ENCODE measurements at places on chromosomes 3 and 15. TPM values are rescaled to one million over a fixed set of nuclear protein-coding genes. Genes with fewer than 3 reads are reported as not detected.

The MPI gene
- 67.4 TPM for polyA plus RNA-seq

The KLF15 gene
- polyA plus RNA-seq: 15.8 TPM

The SKOR1 gene
- 0.24 TPM for polyA plus RNA-seq

GRCh38 chr15:35397027-35397426 is 148.9 kb downstream of the DPH6 start:
- no peak for DNase-seq

DNA sequence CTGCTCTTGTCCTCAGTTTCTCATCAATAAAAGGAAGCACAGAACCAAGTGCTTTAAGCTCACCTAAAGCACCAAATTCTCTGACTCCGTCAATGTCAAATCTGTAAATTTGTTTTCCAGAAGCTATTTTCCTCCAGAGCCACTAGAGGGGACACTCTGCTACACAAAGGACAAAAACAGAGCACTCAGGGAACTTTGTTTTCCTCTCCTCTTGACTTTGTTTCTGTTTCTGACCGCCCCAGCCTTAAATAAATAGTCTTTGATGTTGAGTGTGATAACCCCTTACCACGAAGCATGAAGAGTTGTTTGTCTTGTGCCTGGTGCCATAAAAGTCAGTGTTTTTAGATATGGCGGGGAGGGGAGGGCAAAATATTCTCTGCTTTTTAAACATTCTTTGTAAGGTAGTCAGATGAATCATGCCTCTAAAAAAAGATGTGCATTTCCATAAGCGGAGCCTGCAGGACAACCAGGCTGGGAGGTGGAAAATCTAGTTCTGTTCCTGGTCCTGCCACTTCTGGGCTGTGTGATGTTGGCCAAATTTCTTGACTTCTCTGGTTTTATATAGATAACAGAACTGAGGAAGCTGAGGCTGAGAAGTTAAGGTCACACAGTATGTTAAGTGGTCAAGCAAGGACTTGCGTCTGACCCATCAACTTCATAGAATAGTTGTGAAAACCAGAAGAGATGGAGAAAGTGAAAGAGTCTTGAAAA is 7.3 kb upstream of the ZBTB38 start:
- no peak for DNase-seq

GRCh38 chr3:149575961-149576564 is 81.8 kb downstream of the WWTR1 start:
- peak; percentile 42 for DNase-seq

- no peak for DNase-seq
These were observed 13.5 kb upstream of the GRAMD1C start for GRCh38 chr3:113825090-113825489.

DNA sequence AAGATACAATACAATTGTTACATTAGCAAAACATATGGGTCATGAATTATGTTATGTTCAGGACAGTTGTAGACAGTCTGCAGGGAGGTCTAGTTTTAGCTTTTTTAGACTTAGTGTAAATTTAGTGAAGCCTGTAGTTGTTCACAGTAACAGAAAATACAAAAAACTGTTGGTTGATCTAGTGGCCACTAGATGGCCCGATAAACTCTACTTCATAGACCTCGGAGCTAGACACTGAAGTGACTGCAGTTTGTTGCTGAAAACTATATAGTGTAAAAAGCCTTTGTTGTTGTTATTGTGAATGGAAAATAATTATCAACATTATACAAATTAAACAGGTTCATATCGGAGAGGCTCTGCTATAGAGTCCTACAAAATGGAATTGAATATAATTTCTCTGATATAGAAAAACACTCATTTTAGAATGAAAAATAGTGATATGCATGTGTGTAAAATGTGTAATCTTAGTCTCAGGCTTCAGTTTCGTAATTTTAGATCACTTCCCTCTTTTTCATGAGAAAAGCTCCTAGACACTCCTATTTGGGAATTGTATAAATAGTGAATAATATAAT is 18.3 kb downstream of the MAGEL2 start:
- DNase-seq: no peak

GRCh38 chr3:156787926-156788663 is 38.1 kb upstream of the LEKR1 start:
- no peak for DNase-seq

- no peak for DNase-seq
These were observed 122.7 kb downstream of the NTRK3 start for GRCh38 chr15:88133795-88134194.

DNA sequence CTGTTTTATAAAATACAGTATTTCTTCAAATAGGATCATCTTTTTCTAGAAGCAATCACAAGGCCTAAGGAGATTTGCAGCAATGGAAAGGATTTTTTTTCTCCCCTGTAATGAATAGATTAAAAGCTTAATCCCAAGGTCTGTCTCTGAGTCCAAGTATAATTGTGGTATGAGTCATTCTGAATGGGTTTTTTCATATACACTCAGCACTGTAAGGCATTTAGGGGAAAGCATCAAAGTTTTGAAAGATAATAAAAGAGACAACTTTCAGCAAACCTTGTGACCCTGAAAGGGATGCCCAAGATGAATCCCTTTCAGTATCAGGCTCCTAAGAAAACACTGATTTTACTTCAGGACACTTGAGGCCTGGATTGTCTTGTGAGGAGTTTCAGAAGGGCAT is 23.3 kb upstream of the LARS2 start:
- DNase-seq: no peak

GRCh38 chr3:58384381-58385090 is 49.1 kb downstream of the PDHB start:
- no peak for DNase-seq

- DNase-seq: no peak
These were observed 24.6 kb upstream of the RSL24D1 start for GRCh38 chr15:55221090-55222011.

DNA sequence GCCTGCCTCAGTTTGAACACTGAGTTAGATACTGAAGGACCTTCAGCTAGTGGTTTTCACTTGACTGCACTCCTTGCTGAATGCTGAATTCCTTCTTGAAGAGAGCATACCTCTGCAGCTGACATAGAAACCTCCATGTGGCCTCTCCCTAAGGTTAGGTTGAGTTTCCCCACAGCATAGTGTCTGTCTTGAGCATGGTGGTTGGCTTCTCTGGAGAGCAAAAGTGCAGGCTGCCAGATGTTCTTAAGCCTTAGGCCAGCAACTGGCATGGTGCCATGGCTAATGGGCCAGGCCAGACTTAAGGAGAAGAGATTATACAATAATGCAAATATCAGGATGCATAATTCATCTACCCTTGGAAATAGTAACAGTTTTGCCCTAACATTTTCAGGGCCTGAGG is 545.6 kb upstream of the ZNF385D start:
- no peak for DNase-seq

Measured in left renal pelvis (tissue), 4 donors.